Activated effector memory CD4-positive, alpha-beta T cell treated with Interleukin-2 at 50 U/mL for 16 hours (primary cell): ENCODE measurements at places on chromosomes 11 and 22.

DNA sequence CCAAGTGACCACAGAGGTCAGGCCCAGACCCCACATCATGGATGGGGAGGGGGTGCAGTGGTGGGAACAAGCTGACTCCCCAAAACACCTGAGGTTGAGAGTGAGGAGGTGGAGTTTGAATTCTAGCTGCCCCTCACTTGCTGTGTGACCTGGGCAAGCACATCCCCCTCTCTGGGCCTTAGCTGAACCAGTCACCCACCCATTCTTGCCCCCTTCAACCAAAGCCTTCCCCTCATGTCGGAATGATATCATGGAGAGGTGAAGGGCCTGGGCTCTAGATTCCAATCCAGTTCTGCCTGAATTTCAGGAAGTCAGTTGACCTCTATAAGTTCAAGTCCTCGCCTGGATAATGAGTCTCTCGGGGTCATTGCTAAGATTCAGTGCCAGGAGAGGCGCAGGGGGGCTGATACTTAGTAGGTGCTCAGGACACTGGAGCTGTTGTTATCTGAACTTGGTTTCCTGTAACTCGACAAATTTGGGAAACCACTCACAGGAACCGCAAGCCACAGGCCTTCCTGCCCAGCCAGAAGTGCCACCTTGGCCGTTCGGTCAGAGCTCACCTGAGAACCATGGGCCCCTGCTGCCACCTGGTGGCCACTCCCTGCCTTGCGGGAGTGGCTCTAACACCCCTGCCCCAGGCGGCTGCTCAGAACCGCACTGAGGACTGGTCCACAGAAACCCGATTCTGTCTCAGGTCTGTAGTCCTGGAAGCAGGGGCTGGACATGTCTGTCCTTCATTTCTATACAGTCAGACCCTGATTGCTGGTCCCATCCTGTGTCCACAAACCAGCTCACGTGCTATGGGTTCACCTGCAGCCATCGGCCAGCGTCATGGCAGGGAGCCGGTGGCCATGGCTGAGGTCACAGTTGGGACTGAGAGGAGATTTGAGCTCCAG lies 6.9 kb downstream of the CDC42EP1 start:
- peak; percentile 84 for DNase-seq

DNA sequence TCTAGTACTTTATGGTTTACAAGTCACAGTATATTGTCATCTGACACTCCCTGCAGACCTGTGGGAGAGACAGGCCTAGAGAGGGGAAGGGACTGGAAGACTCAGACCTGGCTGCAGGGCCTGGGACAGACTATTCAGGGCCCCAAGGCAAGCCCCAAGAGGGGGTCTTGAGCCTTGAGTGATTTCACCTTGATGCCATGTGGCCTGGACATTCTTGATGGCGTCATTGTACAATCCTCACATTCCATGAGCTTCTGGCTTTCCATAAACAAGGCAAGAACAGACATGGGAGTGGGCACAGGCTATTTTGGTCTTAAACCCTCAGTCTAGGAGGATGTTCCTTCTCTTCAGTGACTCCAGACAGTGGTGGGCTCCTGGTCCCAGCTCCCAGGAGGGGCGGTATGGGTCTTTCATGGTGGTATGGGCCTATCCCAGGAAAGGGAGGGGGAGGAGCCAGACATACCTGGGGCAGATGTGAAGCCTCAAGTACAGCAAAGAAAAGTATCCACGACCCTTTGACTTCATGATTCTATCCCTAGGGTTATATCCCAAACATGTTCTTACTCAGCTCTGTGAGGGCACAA lies 1.8 kb upstream of the TBC1D10A start:
- DNase-seq, result no peak

DNA sequence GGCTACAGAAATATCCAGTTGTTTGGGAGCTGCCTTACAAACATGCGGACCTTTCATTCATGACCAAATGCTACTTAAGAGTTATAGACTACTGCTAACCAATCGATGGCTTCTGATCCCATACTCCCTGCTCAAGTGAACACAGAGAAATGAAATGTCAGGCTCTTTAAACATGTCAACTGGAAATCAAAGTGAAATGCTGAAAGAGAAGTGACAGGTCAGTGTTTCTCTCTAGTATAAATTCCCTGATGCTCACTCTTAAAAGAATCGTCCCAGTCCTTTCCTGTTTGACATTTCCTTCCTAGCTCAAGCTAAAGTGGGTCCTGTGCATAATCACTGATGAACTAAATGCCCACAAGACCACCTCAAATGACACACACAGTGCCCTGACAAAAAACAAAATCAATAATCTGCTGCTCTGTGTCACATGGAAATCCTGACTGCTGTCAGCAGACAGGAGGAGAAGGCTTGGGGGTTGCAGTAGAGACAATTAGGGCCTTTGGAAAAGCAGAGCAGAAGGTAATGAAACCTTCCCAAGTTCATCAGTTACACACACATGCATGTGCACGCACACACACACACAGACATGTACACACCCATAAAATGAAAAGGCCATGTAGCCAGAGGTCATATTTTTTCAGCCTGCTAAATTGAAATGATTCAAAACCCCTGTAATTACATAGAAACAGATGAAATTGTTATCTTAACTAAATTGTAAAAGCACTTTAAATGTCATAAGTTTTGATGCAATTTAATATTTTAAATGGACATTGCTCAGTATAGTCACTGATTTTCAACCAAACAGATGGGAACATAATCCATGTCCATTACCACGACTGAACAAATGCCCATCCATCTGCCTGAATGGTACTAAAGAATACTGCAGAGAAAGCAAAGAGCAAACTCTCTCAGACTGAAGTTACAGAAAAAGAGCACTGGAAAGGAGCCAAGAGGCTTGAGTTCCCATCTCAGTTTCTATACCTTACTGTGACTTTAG lies 330.7 kb downstream of the TTC28 start:
- DNase-seq, result no peak

DNA sequence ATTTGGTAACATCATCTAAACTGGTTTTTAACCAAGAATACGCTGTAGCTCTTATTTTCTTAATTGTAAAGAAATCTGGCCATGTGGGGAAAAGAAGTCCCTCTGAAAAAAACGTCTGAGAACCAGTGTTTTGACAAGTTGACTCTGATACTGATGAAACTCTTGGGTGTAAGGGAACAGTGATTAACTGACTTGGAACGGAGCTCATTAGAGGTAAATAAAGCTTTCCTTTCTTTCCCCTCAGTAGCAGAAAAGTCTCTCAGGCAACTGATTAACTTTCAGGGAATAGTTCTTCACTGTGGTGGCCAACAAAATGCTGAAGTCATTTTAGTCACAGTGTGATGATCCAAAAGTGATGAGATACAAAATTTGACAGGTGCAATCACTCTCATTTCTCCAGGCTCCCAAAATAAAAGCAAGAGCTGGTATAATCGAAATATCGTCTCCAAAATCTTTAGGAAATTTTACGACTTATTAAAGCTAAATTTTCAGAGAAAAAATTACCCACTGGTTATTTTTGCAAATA lies 52.3 kb downstream of the SLC36A4 start:
- DNase-seq, result no peak

- DNase-seq, result no peak
Measured at GRCh38 chr11:64259533-64260067, 8.3 kb downstream of the PLCB3 start.

- no peak for DNase-seq
Measured at GRCh38 chr11:65786786-65787636, at the start of gene OVOL1. Gene OVOL1 (plus strand): TSS chr11:65787063. CDS start chr11:65787374, 311 bp downstream.

DNA sequence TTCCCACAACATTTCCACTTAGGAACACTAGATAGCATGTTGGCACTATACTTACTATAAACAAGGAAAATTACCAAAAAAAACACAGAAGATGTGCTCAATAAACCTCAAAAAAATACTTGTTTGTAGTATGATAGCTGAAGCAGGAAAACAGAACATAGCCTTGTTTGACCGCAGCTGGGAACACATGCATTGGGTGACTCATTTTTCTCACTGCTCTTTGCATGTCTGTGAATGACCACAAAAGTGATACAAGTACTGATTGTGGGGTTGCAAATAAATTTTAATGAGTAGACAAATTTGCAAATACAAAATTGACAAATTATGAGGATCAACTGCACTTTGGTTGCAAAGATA lies 22.8 kb upstream of the GUCY1A2 start:
- no peak for DNase-seq

- DNase-seq, result no peak
Measured at GRCh38 chr11:2143799-2144543, 4.8 kb upstream of the IGF2 start.

DNA sequence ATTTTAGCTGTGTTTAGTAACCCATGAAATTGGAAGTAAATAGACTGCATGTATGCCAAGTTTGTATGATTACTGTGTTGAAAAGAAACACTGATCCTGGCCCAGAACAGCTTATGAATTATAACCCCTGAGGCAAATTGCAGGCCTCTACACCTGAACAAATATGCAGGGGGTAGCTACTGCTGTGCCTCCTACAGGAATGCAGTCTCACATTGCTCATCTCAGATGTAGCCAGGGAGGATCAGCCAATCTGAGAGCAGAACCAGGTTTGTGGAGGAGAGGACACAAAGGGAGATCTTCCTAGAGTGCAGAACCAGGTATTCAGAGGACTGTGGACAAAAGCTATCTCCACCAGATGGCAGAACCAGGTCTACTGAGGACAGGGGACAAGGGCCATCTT lies 442.2 kb upstream of the DDI1 start:
- DNase-seq, result no peak

- no peak for DNase-seq
Measured at GRCh38 chr11:74847395-74847794, 98.7 kb downstream of the RNF169 start.

- DNase-seq, result no peak
Measured at GRCh38 chr11:36389811-36390210, 93.7 kb downstream of the PRR5L start.

DNA sequence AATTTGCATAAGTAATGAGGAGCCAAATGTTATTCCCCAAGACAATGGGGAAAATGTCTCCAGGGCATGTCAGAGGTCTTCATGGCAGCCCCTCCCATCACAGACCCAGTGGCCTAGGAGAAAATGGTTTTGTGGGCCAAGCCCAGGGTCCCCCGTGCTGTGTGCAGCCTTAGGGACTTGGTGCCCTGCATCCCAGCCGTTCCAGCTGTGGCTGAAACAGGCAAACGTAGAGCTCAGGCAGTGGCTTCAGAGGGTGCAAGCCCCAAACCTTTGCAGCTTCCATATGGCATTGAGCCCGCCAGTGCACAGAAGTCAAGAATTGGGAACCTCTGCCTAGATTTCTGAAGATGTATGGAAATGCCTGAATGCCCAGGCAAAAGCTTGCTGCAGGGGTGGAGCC lies 79.9 kb downstream of the FAM181B start:
- DNase-seq, result no peak

DNA sequence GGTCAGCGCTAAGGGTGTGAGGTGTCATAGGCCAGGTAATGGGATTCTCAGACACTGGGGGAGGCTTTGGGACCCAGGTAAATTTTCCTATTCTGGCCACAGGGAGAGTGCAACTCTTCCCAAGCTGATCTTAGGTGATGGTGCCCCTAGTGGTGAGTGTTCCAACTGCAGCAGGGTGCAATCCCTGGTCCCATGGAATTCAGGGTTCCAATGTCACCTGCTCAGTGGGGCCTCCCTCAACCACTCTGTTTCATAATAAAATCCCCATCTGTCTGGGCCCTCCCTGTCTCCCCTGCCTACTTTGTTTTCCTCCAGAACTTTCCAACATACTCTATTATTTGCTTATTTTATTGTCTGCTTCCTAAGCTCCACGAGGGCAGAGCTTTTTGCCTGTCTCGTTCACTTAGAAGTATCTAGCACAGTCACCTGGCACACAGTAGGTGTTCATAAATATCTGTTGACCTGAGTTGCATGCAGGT lies 2.9 kb upstream of the SGSM1 start:
- peak; percentile 38 for DNase-seq

GRCh38 chr11:3775736-3776406 lies 21.5 kb downstream of the NUP98 start:
- DNase-seq, result no peak

GRCh38 chr22:50443197-50443596 lies 31.6 kb downstream of the SBF1 start:
- no peak for DNase-seq

GRCh38 chr11:122796128-122796717 lies 42.1 kb upstream of the CRTAM start:
- DNase-seq, result peak; percentile 20

- DNase-seq, result no peak
Measured at GRCh38 chr11:3056296-3057068, 741 bp downstream of the CARS1 start.

GRCh38 chr11:14218728-14219127 lies 140.3 kb downstream of the RRAS2 start:
- no peak for DNase-seq

DNA sequence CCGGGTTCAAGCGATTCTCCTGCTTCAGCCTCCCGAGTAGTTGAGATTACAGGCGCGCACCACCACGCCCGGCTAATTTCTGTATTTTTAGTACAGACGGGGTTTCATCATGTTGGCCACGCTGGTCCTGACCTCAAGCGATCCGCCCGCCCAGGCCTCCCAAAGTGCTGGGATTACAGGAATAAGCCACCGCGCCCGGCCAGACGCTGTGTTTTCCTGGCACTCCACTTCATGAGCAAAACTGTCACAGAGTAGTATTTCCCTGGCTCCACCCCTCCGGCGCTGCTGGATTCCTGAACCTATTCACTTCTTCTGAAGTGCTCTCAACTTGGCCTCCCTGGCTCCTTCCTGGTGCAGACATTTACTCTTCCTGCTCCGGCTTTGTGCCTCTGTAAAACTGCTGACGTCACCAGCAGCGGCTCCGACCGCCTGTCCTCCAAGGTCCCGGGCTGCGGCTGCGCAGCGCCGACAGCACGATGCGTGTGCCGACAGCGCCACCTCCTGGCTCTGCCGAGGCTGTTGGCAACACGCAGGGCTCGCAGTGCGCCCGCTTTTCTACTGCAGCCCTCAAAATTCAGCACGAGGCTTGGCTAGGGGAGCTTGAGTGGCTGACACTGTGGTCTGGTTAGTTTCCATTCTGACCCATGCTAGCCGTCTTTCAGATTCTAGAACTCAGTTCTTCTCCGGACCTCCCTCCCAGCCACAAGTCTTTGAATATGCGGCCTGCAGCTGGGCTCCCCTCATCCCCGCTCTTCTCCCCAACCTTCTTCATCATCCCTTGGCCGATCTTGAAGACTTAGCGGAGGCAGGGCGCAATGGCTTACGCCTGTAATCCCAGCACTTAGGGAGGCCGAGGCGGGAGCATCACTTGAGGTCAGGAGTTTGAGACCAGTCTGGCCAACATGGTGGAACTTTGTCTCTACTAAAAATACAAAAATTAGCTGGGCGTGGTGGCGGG lies 36.6 kb downstream of the APOL3 start:
- DNase-seq, result peak; percentile 86

GRCh38 chr11:65113361-65113756 lies 1.7 kb downstream of the TM7SF2 start:
- DNase-seq, result no peak

DNA sequence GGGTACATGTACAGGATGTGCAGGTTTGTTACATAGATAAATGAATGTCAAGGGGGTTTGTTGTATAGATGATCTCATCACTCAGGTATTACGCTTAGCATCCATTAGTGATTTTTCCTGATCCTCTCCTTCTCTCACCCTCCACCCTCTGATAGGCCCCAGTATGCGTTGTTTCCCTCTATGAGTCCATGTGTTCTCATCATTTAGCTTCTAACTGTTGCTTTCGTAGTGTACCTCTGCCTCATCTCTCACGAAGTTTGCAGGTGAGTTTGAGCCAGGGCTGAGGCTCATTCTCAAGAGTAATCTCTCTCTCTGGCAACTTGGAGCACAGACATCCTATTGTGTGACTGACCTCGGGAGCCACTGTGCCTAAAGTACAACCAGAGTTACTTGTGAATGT lies 4.7 kb upstream of the HBE1 start:
- DNase-seq, result no peak

GRCh38 chr11:97742717-97743116 lies 1278.0 kb upstream of the CNTN5 start:
- no peak for DNase-seq

- DNase-seq, result no peak
Measured at GRCh38 chr11:24859801-24860300, 363.0 kb downstream of the LUZP2 start.
